ENCODE measurements at places on chromosomes 5 and 9. TPM values are rescaled to one million over a fixed set of nuclear protein-coding genes. Genes with fewer than 3 reads are reported as not detected.
A peak's percentile ranks its signal among the peaks of the same experiment; 100 is the strongest.

IFNA4 gene
- not detected for total RNA-seq

DNA sequence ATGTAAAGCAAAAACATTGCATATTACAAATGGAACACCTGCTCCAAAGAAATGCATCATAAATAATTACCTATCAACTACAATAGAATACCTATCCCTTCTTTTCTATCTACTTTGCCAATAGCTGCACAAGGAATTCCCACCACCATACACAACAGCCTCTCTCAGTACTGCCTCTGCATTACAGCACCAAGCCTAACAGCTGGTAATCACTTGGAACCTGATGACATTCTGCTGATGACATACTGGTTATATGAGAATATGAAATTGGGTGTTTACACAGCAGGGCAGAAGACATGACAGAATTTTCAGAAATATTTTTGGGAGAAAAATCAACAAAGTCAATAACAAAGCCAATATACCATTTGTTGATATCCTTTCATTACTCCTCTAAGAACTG is 43.2 kb downstream of the PSMB7 start:
- DNase-seq = peak; percentile 48

PCDHB5 gene
- 5.6 TPM for total RNA-seq

HAVCR2 gene
- 2.8 TPM for total RNA-seq
